ENCODE measurements at places on chromosomes 11 and 22.

- no peak for DNase-seq
These were observed 25.4 kb downstream of the CREB3L1 start for GRCh38 chr11:46302866-46303265.

- DNase-seq = no peak
These were observed 191.9 kb downstream of the CEP164 start for GRCh38 chr11:117519590-117519989.

GRCh38 chr22:20422271-20423007 is 15.2 kb downstream of the SCARF2 start:
- no peak for DNase-seq

GRCh38 chr11:102589047-102589459 is 36.1 kb downstream of the MMP20 start:
- no peak for DNase-seq

DNA sequence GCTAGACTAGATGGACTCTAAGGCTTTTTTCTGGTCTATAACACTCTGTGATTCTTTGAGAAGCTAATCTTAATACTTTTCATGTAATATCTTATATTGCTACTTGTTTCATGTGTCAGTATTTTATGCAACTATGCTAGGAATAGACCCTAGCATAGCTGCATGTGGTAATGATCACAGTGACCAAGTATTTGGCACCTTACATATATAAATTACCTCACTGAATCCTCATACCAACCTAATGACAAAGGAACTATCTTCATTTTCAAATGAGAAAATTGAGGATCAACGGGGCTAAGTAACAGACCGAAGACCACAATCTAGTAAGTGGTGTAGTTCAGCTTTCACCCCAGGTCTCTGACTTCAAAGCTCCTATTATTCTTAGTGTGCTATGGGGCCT is 327.3 kb upstream of the PITPNB start:
- no peak for DNase-seq

All from heart left ventricle (tissue), 16 donors.